Stimulated activated CD8-positive, alpha-beta memory T cell treated with anti-CD3 and anti-CD28 coated beads, Interleukin-7, amount 100 ng/mL, for 48 hours (primary cell): ENCODE measurements at places on chromosomes 16 and 17.

GRCh38 chr16:86195863-86196630, 297.1 kb downstream of the IRF8 start:
- no peak for DNase-seq

DNA sequence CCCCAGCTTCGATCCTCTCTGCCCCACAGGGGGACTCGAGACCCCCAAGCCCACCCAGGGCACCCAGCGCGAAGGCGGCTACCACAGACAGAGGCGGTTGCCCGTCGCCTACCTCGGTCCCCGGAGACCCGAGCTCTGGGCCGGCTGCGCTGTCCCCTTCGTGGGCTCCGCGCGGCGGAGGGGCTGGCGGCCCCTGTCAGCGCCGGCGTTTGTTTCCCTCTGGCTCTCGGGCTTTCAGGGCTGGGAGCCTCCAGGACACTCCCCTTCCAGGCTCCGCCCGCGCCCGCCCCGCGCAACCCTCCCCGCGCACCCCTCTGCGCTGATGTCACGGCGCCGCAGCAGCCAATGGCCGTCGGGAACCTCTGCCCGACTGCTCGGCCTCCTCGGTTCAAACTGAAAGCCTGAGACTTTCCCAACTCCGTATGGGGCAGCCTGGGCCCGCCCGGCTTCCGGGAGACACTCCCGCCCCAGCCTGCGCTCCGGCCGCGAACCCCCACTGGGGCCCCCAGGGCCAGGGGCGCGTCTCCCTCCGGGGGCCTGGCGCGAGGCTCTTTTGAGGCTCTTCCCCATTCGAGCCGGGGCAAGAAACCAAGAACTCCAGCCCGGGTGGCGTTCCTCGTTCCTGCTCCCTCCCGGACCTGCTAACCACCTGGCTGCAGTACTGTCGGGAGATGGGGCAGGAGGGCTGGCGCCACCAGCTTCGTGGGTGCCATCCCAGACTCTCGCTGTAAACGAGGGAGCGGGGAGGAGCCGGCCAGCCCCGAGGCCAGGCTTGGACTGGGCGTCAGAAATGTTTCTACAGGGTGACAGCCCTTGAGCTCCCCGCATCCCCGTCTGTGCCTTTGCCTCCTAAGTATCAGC, at the start of gene CDC42EP4:
Gene CDC42EP4 (minus strand): TSS at position 221 of the 861 bp plus-strand sequence. CDS start 25,501 bp downstream, outside the sequence.
- DNase-seq: peak; percentile 77

GRCh38 chr16:56493126-56493525, 26.7 kb downstream of the BBS2 start:
- no peak for DNase-seq

GRCh38 chr17:17079761-17080160, 37.5 kb downstream of the MPRIP start:
- no peak for DNase-seq

- DNase-seq: no peak
Observed at GRCh38 chr17:79799538-79800324, 2.9 kb upstream of the CBX8 start.

DNA sequence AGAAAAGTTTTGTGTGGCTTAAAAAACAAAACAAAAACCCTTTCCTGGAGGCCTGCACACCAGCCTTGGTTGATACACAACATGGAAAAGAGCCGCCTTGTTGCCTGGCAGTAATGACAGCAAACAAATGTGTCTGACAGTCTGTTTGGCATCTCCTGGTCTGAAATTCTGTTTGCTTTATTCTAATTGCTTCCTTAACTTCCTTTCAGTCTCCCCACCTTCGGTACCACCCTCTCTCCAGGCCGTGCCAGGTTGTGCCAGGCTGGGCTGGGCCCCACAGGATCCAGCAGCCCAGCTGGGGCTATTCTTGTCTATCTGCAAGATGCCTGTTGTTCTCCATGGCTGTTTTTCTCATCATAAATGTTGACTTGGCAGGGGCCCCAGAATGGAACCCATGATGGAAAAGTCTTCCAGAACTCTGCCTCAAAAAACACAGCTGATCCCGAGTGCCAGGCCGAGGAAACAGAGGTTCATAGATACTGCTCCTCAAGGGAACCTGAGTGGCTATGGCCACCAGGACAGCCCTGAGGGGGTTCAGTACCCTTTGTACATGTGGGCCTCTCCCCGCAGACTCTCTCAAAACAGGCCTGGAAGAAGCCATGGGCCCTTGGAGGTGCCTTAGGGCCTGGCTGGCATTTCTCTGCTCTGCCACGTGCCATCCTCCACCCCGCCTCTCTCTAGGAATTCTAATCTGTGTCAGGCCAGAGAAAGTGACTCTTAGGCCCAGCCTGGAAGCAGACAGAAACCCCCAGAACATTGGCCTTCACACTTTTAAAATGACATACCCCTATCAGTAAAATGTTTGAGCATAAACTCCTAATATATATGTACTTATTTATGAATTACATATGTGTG, 50.5 kb downstream of the YPEL2 start:
- DNase-seq: no peak

DNA sequence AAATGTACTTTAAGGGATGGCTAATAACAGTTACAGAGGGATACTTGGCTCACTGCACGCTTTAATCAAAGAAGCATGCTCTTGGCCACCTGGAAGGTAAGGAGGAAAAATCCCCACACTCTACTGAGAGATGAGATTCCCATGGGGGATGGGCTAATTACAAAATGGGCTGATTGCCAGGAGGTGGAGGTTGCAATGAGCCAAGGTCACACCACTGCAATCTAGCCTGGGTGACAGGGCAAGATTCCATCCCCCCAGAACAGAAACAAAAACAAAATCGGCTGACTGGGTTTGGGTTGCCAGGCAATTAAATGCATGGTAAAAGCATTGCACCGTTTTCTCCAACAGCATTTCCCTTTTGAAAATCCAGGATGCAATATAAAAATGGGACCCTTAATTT, 18.0 kb downstream of the N4BP1 start:
- no peak for DNase-seq

GRCh38 chr17:58889928-58890327, 134.3 kb downstream of the PPM1E start:
- no peak for DNase-seq

DNA sequence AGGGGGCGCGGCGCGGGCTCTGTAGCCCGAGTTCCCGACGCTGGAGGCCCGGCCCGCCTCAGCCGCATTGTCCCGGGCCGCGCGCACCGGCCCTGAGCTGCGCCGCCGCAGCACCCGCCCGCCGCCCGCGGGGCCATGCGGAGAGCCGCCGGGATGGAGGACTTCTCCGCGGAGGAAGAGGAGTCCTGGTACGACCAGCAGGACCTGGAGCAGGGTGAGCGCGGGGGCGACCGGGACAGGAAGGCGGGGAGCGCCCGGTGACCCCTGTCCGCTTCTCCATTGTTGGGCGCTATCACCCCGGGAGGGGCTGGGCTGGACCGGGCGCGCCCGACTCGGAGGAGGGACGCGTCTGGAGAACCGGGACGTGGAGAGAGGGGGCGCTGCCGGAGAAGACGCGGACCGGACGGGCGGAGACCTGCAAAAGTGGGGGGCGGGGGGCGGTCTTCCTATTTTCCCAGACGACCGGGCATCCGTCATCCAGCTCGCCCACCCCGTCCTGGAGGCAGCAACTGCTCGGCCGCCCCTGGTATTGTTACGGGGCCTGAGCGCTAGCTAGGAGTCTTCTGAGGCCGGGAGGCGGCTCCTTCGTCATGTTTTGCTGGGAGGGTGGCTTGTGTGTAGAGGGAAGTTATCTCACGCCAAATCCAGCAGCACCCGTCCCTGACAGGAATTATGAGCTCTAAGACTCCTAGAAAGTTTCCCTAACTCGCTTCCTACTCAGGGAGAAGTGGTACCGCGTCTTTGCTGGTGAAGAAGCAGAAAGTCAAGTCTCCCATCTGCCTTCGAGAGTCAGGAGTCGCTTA, 678 bp downstream of the CDR2L start:
- DNase-seq: no peak

DNA sequence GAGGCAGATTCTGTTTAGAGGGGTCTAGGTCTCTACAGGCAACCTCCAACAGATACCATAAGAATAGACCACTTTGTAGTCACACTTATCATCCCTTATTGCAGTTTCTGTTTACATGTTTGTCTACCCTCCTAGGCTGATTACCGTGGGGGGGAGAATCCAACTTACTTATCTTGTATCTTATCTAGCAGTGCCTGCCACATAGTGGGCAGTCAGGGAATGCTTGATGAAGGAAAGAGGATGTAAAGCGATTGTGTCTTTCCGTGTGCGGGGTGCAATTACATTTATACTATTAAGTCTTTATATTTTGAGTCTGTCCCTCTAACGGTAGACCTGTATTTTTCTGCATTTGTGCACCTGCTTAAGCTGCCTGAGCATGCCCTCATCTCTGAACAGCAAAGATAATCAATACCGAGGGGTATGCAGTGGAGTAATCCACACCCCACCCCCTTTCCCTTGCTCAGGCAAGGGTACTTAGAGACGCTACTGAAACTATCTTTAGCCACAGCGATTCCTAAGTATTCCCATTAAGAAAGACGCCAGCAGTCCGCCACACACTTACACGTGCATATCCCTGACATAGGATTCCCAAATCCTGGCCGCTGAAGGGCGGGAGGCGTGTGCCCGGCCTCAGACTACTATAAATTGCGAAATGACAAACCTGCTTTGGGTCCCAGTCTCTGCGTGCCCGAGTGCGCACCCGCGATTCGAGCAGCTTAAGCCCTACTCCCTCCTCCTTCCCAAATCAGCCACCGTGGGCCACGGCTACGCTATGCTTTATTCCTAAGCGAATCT, 635 bp upstream of the AATF start:
- no peak for DNase-seq

DNA sequence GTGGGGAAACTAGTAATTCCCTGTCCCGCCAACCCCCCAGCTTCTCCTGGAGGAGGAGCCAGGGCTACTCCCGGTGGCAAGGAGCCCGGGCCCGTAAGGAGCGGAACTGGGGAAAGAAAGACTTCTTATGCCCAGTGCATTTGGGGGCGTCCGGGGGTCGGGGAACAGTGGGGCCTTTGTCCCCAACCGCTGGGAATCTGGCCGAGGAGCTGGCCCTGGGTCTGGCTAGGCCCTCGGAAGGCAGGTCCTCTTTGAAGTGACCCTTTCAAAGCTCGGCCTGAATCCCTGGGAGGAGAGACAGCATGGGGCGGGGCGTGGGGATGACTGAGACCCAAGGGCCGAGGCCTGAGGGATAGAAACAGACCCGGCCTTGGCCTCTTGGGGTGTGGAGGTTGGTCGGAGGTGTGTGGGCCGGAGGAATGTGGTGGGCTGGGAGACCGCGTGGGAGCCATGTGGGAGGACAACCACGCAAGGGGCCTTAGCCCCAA, 6.0 kb downstream of the ARHGAP23 start:
- DNase-seq: no peak

DNA sequence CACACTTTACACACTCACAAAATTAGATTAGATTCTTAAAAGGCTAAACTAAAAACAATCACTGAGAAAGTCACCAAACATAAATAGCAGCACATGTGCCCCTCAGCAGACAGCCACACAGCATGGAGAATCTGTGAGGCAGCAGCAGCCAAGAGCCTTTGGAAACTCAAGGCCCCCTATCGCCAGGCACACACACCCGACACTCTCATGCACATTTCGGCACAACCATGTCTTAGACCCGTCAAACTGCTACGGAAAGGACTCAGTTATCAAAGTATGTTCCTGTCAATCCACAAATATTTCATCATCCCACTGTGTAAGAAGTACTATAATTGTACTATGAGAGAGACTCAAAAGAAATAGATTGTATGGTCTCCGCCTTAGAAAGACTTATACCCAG, 20.9 kb downstream of the UBE2O start:
- DNase-seq: no peak

DNA sequence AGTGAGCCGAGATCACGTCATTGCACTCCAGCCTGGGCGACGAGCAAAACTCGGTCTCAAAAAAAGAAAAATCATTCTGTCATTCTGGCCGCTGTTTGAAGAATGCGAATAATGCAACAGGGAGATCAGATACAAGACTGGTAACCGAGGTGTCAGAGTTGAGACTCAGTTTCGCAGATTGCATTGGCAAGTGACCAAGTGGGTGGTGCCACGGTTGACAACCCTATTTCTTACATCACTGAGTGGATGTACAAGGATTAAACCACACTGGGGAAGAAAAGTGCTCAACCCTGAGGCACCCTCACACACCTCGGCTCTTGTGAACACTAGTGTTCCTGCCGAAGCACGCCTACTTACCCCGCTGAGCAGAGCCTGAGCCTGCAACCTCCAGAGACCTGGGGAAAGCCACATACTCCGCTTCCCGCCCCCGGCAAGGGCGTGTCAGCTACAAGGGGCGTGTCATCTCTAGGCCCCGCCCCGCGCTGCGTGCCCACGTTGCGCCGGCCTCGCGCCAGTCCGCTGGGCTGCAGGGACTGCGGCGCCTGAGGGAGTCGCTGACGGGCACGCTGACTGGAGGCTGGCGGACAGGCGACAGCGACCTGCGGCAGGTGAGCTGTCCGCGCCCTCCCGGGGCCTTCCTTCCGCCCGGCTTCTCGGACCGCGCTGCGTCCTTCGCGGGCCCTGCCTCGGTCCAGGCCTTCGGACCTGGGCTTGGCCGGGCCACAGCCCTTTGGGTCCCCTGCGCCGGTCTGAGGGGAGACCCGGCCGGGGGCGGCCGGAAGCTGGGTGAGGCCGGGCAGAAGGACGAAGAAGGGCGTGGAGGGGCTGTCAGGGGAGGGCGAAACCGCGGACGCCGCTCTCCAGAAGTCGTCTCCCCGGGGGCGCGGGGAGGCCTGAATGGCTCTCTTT, at the start of gene HMOX2:
Gene HMOX2 (plus strand): TSS at position 519 of the 909 bp plus-strand sequence. CDS start 29,127 bp downstream, outside the sequence.
- DNase-seq: peak; percentile 96

GRCh38 chr16:371515-372301, 1.4 kb upstream of the MRPL28 start:
- DNase-seq: no peak

DNA sequence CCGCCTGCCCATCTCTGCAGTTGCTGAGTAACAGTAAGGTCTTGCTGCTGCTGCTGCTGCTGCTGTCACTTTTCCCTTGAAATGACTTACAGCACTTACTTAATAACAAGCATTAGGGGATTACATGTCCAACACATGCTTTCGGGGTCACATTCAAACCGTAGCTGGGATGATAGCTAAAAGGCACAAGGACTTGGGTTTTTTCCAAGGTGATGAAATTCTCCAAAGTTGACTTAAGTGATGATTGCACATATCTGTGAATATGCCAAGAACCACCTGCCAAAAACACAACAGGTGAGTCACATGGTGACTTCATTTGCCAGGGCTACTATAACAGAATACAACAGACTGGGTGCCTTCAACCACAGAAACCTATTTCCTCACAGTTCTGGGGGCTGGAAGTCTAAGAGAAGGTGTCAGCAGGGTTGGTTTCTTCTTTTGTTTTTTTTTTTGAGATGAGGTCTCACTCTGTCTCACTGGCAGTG, 121.9 kb upstream of the TNRC6C start:
- peak; percentile 63 for DNase-seq
